ENCODE measurements at places on chromosomes 2 and 18.
A peak's percentile ranks its signal among the peaks of the same experiment; 100 is the strongest.

- no peaks in the 10 kb centered on the region for H3K36me3 ChIP-seq
- no peak overlapping the region for H3K4me3 ChIP-seq
- no peak for DNase-seq
These were observed 343.0 kb downstream of the ERBB4 start for GRCh38 chr2:212195626-212196025.

DNA sequence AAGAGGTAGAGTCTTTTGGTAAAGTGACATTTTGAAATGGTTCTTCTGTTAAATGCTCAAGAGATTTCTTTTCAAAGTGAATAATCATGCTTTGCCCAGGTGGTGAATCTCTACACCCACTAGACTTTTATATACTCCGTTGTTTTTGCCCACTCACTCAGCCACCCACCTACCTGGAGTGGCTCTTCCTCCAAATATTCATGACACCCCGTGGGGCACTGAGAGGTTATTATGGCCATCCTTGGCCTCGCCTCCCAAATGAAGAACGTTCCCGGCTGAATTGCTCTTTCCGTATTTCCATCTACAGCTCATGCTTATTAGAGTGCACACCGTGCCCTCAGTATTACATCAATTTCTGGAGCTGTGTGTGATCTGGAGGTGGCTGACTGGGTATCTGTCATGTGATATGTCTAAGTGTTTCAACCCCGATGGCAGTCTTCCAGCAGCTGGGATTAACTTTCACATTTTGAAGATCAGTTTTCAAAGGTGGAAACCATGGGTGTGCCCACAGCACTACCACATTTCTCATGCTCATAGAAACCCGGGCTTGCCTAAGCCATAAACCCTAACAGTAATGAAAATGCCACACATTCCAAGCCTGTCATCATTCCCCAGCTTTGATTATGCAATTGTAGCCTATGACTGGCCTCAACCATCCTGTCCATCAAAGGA, 406.6 kb upstream of the MMADHC start:
- H3K27me3 ChIP-seq = no peaks in the 10 kb centered on the region
- H3K27ac ChIP-seq = no peak overlapping the region
- H3K4me1 ChIP-seq = no peaks in the 10 kb centered on the region

DNA sequence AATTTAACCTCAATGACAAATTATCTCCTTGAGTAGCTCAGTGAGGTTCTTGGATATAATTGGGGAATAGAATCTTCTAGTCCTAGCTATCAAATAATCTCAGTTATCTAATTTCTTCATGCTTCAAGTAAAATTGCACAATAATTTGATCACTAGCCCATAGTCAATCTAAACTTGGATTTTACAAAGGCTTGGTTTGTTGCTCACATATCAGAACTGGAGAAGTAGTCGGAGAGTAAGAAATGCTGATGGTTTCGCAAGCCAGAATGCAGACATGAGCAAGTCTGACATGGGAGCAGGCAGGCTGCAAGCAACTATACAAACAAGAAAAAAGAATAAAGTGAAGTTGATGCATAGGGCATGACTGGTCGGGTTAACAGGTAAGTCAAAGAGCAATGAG, 11.7 kb upstream of the PDE11A start:
- H3K4me1 ChIP-seq = no peaks in the 10 kb centered on the region
- no peak overlapping the region for H3K4me3 ChIP-seq
- H3K27ac ChIP-seq = no peak overlapping the region

GRCh38 chr2:43055985-43056384, 170.4 kb downstream of the ZFP36L2 start:
- no peaks in the 10 kb centered on the region for H3K27me3 ChIP-seq
- no peaks in the 10 kb centered on the region for H3K36me3 ChIP-seq

GRCh38 chr2:233375490-233376314, 21.4 kb downstream of the DGKD start:
- no peak for DNase-seq
- peaks cover 12% of the 10 kb centered on the region for H3K36me3 ChIP-seq
- no peaks in the 10 kb centered on the region for H3K27me3 ChIP-seq

- H3K4me3 ChIP-seq = no peak overlapping the region
- H3K36me3 ChIP-seq = peaks cover 94% of the 10 kb centered on the region
- DNase-seq = no peak
- no peak overlapping the region for H3K27ac ChIP-seq
- H3K4me1 ChIP-seq = no peaks in the 10 kb centered on the region
These were observed 11.9 kb downstream of the ELP2 start for GRCh38 chr18:36141576-36141975.

- no peak for DNase-seq
- H3K27me3 ChIP-seq = no peaks in the 10 kb centered on the region
- no peaks in the 10 kb centered on the region for H3K4me1 ChIP-seq
- no peak overlapping the region for H3K27ac ChIP-seq
- no peaks in the 10 kb centered on the region for H3K36me3 ChIP-seq
These were observed 34.8 kb upstream of the HNMT start for GRCh38 chr2:137929519-137929916.

DNA sequence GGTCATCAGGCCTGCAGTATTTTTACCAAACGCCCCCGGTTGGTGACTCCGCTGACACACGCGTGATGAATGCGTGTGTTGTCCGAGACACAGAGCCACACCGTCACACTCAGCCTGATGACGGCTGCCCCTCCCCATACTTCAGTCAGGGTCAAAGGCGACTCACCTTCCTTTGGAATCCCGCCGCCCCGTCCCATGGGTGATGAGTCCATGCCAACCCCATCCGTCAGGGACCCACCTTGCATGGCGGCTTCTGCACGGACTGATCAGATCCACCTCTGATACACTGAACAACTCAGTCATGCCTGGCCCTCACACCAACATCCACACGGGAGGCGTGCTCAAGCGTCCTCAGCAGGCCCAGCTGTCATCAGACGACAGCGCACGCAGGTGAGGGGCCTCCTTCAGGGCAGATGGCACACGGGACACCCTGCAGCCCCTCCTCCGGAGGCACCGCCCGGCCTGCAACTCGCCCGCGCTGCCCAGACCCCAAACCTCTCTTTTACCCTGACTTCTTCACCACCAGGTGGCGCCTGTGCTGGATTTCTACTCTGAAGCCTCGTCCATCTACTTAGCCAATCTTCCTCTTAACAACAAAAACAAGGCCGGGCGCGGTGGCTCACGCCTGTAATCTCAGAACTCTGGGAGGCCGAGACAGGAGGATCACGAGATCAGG, 89.2 kb downstream of the ZNF516 start:
- no peak for DNase-seq
- no peak overlapping the region for H3K4me3 ChIP-seq
- no peaks in the 10 kb centered on the region for H3K27me3 ChIP-seq
- no peaks in the 10 kb centered on the region for H3K4me1 ChIP-seq

- no peak overlapping the region for H3K27ac ChIP-seq
- H3K27me3 ChIP-seq = no peaks in the 10 kb centered on the region
- no peak overlapping the region for H3K4me3 ChIP-seq
These were observed 1.8 kb downstream of the UPP2 start for GRCh38 chr2:158103411-158104012.

GRCh38 chr2:8392098-8392866, 289.6 kb upstream of the ID2 start:
- H3K4me1 ChIP-seq = peaks cover 11% of the 10 kb centered on the region
- H3K27me3 ChIP-seq = no peaks in the 10 kb centered on the region
- no peak overlapping the region for H3K27ac ChIP-seq

DNA sequence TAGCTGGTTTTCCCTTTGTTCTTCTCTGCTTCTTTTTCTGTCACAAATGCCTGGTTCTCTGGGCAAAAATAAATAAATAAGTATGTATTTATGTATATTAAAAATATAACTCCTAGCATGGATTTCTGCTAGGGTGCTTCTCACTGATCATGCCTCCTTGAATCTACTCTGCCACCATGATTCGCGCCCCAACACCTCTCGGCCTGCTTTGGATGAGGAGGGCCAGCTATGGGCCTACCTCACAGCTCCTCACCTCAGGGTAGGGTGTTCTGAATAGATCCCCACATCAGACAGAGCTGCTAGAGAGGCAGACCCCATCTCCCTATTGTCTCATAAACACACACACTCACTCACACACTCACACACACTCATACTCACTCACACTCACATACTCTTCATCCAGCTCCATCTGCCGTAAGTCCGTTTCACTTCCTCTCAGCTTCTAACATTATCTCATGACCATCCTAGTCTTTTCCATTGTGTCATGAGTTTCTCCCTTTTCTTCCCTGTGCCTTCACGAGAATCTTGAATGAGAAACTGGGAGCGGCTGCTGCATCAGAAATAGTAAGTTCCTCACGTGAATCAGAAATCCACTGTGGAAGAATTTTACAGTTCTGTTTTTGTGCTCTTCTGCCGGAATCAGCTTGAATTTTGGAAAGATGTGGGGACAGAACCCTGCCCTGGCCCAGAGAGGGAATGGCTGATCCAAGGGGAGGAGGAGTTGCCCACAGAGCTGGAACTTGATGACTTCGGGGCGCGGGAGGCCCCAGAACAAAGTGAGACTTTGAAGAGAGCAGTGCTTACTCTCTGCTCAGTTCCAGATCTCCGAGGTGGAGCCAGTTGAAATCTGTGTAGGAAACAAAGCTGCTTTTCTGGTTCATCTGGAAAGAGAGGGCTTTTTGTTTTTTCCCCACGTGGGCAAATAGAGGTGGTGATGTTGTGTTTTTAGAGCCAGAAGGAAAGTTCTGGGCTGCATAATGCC, 20.9 kb downstream of the ANXA4 start:
- H3K4me3 ChIP-seq = no peak overlapping the region
- H3K36me3 ChIP-seq = peaks cover 6% of the 10 kb centered on the region
- no peaks in the 10 kb centered on the region for H3K4me1 ChIP-seq
- H3K27ac ChIP-seq = no peak overlapping the region
- no peak for DNase-seq

GRCh38 chr2:168160897-168161296, 86.5 kb downstream of the STK39 start:
- DNase-seq = peak; percentile 12
- H3K4me3 ChIP-seq = no peak overlapping the region
- peaks cover 19% of the 10 kb centered on the region for H3K36me3 ChIP-seq
- H3K27ac ChIP-seq = no peak overlapping the region
- no peaks in the 10 kb centered on the region for H3K4me1 ChIP-seq
- H3K27me3 ChIP-seq = no peaks in the 10 kb centered on the region

GRCh38 chr2:173964565-173965371, 405 bp downstream of the SP3 start:
- H3K36me3 ChIP-seq = peaks cover 25% of the 10 kb centered on the region
- peaks cover 39% of the 10 kb centered on the region for H3K4me1 ChIP-seq
- no peaks in the 10 kb centered on the region for H3K27me3 ChIP-seq
- DNase-seq = peak; percentile 94

Measured in DND-41 (cell line).